ENCODE measurements at places on chromosomes 3 and 15. TPM values are rescaled to one million over a fixed set of nuclear protein-coding genes. Genes with fewer than 3 reads are reported as not detected.

DNA sequence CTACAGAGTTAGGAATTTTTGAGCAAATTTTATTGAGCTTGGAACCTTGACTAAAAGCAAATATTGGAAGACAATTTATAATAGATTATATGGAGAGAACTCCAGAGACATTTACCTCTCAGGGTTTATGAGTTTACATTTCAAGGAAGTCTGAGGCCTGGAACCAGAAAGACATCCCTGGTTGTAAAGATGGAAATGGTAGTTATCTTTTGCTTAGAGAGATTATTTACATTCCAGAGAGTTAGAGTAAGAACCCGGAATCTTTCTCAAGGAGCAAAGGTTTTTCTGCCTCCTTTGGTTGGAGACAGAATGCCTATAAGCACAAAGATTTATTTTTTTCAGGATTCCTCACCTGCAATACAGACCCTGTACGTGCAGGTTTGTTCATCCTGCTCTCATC is 458.1 kb downstream of the TBL1XR1 start:
- DNase-seq: no peak

- DNase-seq: no peak
Observed at GRCh38 chr3:197847866-197848401, 56.9 kb downstream of the LRCH3 start.

ACP3 gene
- 1.5 TPM for polyA plus RNA-seq

DNA sequence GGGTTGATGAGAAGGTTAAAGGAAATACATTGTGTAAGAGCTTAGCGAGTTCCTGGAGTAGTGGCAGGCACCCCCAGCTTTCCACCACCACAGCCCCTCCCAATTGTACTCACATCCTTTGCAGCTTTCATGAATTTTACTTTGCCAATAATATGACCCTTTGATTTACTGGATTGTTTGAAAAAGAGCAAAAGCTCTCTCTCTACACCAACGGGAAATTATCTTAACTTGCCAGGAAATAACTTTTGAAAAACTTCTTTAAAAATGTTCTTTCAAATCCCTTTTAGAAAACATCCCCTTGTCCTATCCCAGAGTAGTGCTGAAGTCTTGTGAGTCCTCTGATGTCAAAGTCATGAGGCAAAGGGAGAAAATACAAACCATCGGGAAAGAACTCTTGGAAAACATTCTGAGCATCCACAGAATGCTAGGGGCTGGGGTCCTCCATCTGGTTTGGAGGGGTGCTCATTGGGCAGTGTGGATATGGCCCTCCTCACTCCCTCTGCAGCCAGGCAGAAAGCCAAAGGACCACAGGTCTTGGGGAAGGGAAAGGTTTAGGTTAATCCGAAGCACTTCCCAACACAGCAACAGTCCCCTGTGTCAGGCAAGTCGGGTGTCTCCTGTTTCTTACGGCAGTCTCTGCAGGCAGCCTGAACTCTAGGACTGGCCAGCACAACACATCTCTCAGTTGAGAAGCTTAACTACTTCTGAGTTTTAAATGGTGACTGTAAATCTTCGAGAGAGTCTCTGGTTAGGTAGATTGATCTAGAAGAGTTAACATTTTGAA is 36.5 kb downstream of the BOC start:
- no peak for DNase-seq

DNA sequence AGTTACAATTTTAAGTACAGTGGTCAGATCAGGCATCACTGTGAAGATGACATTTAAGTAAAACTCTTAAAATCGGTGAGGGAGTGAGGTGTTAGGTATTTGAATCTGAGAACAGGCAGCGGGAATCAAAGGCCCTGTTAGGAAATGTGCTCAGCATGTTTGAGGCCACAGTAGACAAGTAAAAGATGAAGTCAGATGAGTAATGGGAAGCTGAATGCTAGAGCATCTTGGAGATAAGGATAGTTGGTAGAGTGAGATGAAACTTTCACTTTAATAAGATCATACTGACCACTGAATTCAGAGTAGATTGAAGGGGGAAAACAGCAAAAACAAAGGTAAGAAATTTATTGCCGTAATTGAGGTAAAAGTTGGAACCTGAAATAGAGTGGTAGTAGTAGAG is 61.6 kb downstream of the DCBLD2 start:
- no peak for DNase-seq

DNA sequence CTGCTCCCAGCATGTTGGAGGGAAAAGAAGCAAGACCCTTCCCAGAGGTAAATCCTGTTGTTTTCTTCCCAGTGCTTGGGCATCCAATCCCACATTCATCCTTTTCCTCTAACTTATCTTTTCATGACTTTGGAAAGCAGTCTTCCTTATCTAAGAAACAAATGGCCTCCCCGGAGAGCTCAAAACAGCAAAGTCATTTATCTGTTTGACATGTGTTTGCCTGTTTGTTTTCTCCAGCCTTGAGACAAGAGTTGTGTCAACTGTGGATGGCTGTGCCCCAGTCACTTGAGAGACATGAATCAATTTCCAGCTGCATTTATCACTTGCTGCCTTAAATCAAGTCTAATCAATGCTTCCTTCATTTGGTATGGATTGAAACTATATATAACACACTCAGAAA is 103.9 kb downstream of the SHQ1 start:
- DNase-seq: no peak
